Mesangial cell (primary cell): ENCODE measurements at places on chromosomes 6 and 20. TPM values are rescaled to one million over a fixed set of nuclear protein-coding genes. Genes with fewer than 3 reads are reported as not detected.

SPDEF gene
- not detected in 2 replicates for total RNA-seq

DBNDD2 gene
- 36.2 and 36.6 TPM in 2 replicates for total RNA-seq

PLN gene
- 0.13 and 0.16 TPM in 2 replicates for total RNA-seq

FAM83C gene
- total RNA-seq: not detected in 2 replicates

BRPF3 gene
- 13.2 and 13.3 TPM in 2 replicates for total RNA-seq

BMP6 gene
- 0.13 and 0.49 TPM in 2 replicates for total RNA-seq
